Fibroblast of the aortic adventitia (primary cell): ENCODE measurements at places on chromosomes 5 and 9.

DNA sequence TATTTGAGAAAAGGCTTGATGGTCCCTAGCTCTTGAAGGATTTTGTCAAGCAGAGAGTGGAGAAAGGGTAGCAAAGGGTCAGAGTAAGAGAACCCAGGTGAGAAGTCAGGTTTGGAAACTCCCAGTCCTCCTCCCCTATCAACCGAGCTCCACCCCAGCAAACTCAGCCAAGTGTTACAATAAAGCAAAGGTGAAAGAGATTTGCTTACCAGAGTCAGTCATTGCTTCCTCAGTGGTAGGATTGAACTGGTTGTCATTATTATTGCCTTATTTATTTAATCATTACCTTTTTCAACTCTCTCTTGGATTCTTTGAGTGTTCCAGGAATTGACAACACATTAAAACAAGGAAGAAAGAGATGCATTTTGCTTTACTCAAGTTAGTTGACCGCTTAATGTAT lies 80.5 kb downstream of the RFK start:
- DNase-seq, result no peak

DNA sequence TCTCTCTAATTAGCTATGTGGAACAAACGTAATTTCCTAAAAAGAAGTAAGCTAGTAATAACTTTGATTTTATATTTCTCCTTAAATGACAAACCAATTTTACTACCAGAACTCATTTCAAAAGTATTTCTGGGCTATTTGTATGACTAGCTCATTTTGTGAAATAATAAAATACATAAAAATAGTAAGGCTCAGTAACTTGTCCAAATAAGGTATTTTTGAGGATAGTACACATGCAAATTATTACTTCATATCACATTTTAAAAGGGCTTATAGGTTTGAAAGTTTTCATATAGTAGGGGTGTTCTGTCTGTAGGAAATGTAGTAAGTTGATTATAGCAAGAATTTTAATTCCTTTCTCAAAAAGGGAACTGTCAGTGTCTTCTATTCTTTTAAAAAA lies 26.5 kb downstream of the C9orf85 start:
- DNase-seq, result no peak

- DNase-seq, result no peak
Measured at GRCh38 chr9:98285446-98285845, 30.0 kb upstream of the TBC1D2 start.

- DNase-seq, result no peak
Measured at GRCh38 chr9:134627417-134628353, 13.9 kb upstream of the COL5A1 start.

- peak; percentile 9 for DNase-seq
Measured at GRCh38 chr5:97096191-97096590, 46.2 kb downstream of the LIX1 start.

- DNase-seq, result no peak
Measured at GRCh38 chr9:77953590-77953989, 78.0 kb downstream of the GNAQ start.
